Left ventricle myocardium inferior (tissue), 1 donor: ENCODE measurements at places on chromosomes 2 and 18. TPM values are rescaled to one million over a fixed set of nuclear protein-coding genes. Genes with fewer than 3 reads are reported as not detected.

PLB1 gene
- 2.4 TPM for total RNA-seq

SAG gene
- not detected for total RNA-seq

LDAH gene
- 8.5 TPM for total RNA-seq

GRCh38 chr2:220499225-220499624, 871.8 kb downstream of the SLC4A3 start:
- H3K36me3 ChIP-seq = no peaks in the 10 kb centered on the region
- peak; percentile 31 for DNase-seq
- H3K4me1 ChIP-seq = no peaks in the 10 kb centered on the region
- H3K27me3 ChIP-seq = no peaks in the 10 kb centered on the region
- H3K4me3 ChIP-seq = no peak overlapping the region

DNA sequence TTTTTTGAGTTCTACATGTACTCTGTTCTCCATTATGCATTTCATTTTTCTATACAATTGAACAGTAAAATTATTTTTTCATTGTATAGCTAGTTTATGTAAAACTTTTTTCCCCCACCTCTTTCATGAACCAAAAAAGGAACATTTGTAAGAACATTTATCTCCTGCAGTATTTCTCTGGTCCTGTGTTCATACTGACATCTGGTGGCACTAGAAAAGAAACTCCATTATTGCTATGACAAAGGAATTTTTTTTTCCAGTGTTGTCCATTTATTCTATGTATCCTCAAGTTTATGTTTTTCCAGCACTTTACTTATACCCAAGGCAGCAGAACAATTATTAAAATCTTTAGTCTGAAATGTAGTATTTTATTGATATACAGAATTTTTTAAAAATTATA, 27.4 kb upstream of the CHAC2 start:
- no peak overlapping the region for H3K27ac ChIP-seq
- DNase-seq = no peak
- H3K27me3 ChIP-seq = no peaks in the 10 kb centered on the region
- no peak overlapping the region for H3K4me3 ChIP-seq

DNA sequence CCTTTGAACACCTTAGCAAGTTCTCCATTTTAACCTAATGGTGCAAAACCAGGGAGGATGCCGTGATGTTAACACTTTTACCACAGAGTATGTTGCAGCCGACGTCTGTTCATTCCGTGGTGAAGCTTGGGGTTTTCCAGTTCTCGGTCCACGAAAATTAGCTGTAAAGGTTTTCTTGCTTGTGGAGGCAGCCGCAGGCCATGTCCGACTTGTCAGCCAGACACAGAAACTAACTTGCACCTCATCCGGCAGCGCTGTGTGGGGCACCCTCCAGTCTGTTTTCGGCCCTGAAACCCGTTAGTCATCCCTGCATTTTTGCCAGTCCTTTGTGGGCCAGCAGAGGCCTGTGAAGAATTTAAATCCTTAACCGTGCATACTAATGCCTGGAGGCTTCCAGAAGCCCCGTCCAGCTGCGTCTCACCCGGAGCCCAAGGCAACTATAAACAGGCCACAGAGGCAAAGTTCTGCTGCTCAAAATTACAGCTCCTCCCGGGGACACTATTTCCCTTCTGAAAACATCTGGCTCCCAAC, 70.6 kb downstream of the SH3YL1 start:
- H3K4me1 ChIP-seq = no peaks in the 10 kb centered on the region
- H3K36me3 ChIP-seq = no peaks in the 10 kb centered on the region
- DNase-seq = no peak
- no peak overlapping the region for H3K27ac ChIP-seq
- no peak overlapping the region for H3K4me3 ChIP-seq

DNA sequence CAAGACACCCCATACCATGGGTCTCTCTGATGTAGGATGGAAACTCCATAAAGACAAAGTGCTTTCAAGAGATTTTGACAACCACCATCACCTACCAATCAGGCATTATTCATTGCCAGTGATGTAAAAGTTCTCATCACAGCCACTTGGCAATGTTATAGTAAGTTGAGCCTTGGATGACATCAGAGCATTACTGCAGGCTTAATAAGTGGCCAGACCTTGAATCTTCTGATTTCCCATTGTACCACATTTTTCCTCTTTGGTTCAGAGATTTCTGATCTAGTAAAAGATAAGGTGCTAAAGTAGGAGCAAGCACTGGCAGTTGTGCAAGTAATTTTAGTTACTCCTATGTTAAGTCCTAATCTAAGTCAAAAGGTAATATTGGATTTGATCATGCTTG, 36.5 kb downstream of the OSR1 start:
- H3K4me1 ChIP-seq = no peaks in the 10 kb centered on the region
- no peak overlapping the region for H3K4me3 ChIP-seq
- no peaks in the 10 kb centered on the region for H3K27me3 ChIP-seq
- no peak overlapping the region for H3K27ac ChIP-seq
- no peaks in the 10 kb centered on the region for H3K36me3 ChIP-seq
- no peak for DNase-seq

GRCh38 chr18:77567205-77567604, 317.6 kb downstream of the GALR1 start:
- no peaks in the 10 kb centered on the region for H3K4me1 ChIP-seq
- DNase-seq = no peak
- no peaks in the 10 kb centered on the region for H3K36me3 ChIP-seq
- no peak overlapping the region for H3K4me3 ChIP-seq
- H3K27me3 ChIP-seq = no peaks in the 10 kb centered on the region

DNA sequence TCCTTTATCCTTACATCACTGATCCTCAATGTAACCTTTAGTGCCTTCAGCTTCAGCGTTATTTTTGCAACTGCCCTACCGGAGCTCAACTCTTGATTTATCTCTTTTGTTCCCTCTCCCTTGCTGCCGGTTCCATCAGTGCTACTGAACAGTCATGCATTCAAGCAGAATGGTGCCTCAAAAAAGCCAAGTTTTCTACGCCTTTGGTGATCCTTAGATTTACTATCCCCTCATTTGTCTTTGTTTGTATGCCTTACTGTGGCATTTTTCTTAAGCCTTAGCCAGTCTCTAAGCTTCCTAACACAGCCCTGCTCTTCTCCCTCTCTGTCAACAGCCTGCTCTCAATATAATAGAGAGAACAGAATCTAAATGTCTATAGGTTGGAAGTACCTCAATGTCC, 847.7 kb downstream of the CPS1 start:
- H3K36me3 ChIP-seq = no peaks in the 10 kb centered on the region
- H3K27me3 ChIP-seq = no peaks in the 10 kb centered on the region
- H3K4me1 ChIP-seq = peaks cover 10% of the 10 kb centered on the region
